ENCODE measurements at places on chromosomes 16 and 17.

DNA sequence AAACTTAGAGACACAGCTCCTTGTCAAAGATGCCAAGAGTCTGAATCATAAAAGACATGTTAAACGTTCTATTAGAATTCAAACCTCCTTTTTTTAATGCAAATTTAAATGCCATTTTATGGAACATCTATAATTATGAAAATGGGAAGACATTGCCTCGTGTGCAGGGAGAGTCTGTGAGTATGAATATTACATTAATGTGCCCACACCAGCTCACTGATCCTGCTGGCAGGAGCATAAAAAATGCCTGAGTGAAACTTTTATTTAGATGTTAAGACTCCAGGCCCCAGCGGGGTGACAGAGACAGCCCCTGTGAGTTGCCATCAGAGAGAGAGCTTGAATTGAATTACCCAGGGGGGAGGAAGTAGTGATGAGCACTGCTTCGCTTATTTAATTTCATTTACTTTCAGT, 84.8 kb downstream of the SNX11 start:
- DNase-seq, result no peak

DNA sequence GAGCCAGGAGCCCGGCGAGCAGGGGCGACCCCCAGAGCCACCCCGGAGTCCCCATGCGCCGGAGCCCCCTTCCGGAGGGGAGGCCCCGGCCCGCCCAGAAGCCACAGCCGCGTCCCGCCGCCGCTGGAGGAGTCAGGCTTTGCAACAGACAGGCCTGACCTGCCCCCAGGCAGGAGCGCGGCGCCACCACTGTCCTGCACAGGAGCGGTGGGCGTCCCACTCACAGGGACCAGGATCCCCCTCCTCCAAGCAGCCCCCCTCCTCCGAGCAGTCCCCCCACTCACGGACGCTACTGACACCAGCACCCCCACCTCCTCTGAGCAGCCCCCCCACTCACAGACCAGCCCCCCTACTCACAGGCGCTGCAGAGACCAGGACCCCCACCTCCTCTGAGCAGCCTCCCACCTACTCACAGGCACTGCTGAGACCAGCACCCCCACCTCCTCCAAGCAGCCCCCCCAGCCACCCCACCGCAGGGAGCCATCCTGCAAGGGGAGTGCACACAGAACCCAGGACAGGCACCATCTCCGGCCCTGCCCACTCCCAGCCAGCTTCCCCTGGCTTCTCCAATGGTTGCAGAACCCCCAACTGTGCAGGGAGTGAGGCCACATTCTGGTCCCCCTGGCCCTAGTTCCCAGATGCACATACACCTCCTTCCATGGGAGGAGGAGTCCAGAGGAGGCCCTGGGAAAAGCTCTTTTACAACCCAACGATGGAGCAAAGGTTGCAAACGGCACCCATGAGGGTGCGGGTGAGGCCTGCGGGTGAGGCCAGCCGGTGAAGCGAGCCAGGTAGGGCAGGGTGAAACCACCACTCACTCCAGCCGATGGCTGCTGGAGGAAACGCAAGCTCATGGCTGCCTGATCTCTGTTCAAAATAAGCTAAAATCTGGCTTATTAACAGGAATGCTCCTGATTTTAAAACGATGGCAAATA, 69.9 kb downstream of the ABR start:
- no peak for DNase-seq

DNA sequence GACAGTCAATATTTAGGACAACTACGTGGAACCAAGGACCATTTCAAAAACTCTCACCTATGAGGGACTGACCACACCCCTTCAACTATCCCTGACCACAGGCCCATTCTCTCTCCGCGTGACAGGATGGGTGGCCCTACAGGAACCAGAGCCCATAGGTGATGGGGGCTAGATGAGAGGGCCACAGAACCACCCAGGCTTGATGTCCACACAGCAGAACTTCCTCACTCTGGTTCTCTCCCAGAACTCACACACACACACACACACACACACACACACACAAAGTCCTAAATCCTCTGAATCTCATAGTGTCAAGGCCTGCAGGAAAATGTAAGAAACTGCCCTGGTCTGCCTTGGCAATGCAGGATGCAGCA, 1.5 kb downstream of the ZNF319 start:
- no peak for DNase-seq

DNA sequence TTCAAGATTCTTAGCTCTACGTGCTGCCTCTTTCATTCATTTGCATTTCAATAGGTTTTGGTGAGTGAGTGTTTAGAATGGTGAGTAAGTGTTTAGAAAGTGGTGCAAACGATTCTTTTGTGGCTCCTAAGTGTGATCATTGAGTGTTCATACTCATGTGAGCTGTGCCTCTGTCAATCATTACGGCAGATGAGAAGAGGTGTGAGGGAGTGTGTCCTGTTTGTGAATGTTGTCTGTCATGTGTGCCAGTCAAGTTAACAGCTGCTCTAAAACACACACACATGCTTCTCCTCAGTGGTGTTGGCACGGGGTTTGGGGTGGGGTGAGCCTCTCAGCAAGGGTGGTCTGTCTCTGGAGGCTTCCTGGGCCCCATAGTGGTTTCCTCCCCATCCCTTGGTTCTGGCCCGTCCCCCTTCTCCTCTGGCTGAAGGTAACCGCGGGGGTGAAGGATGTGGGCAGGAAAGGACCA, 11.4 kb downstream of the MYL4 start:
- DNase-seq, result no peak

- DNase-seq, result no peak
Measured at GRCh38 chr17:5706577-5707210, 122.4 kb upstream of the NLRP1 start.

- no peak for DNase-seq
Measured at GRCh38 chr17:29838961-29839360, 91.1 kb downstream of the SSH2 start.

Data from NCI-H1105 (cell line).